ENCODE measurements at places on chromosomes 4 and X.

GRCh38 chrX:79259073-79259689 lies 108.0 kb downstream of the ITM2A start:
- peak; percentile 34 for DNase-seq

- no peak for DNase-seq
These were observed 47.2 kb downstream of the FGFBP1 start for GRCh38 chr4:15891312-15891711.

DNA sequence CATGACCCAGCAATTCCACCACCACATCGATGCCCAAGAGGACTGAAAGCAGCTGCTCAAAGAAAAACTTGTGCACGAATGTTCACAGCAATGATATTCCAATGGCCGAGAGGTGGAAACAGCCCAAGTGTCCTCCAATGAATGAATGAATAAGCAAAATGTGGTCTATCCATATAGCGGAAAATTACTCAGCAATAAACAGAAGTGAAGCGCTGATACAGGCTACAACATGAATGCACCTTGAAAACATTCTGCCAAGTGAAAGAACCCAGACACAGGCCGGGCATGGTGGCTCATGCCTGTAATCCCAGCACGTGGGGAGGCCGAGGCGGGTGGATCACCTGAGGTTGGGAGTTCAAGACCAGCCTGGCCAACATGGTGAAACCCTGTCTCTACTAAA lies 5.2 kb upstream of the SLC2A9 start:
- DNase-seq: no peak

- no peak for DNase-seq
These were observed 136.3 kb downstream of the AMMECR1 start for GRCh38 chrX:110181459-110182137.

DNA sequence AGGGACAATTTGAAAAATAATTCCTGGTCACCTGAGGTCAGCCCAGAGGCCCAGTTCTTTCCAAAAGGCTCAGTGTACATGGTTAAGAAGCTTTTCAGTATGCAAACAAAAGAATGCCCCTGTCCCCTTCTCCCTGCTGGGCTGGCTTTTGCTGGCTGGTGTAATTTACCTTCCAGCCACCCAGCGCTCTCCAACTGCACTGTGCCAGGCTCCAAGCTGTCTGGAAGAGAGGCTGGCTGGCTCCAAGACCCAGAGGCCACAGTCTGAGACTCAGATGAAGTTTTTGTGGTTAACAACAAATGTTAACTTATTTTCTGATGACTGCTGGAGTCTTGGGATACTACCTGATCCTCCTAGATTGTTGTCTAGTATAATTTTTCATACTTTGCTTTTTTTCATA lies 11.9 kb upstream of the KIT start:
- DNase-seq: no peak

DNA sequence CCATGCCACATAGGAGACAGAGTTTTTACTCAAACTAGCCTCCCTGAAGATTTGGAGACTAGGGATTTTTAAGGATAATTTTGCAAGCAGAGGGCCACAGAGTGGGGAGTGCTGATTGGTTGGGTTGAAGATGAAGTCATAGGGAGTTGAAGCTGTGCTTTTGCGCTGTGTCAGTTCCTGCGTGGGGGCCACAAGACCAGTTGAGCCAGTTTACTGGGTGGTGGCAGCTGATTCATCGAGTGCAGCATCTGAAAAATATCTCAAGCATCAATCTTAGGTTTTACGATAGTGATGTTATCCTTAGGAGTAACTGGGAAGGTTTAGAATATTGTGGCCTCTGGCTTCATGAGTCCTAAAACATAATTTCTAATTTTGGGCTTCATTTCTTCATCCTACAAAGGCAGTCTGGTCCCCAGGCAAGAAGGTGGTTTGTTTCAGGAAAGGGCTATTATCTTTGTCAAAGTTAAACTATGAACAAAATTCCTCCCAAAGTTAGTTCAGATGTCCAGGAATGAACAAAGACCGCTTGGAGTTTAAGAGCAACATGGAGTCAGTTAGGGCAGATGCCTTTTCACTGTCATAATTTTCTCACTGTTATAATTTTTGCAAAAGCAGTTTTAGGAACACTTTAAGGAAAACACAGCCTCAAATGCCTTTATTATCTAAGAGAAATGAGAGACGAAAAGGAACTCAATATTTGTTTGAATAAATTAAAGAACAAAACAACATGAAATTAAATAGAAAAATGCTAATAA lies 960.8 kb upstream of the PRKX start:
- no peak for DNase-seq

- DNase-seq: no peak
These were observed 616 bp downstream of the MAML3 start for GRCh38 chr4:140153419-140153717.

DNA sequence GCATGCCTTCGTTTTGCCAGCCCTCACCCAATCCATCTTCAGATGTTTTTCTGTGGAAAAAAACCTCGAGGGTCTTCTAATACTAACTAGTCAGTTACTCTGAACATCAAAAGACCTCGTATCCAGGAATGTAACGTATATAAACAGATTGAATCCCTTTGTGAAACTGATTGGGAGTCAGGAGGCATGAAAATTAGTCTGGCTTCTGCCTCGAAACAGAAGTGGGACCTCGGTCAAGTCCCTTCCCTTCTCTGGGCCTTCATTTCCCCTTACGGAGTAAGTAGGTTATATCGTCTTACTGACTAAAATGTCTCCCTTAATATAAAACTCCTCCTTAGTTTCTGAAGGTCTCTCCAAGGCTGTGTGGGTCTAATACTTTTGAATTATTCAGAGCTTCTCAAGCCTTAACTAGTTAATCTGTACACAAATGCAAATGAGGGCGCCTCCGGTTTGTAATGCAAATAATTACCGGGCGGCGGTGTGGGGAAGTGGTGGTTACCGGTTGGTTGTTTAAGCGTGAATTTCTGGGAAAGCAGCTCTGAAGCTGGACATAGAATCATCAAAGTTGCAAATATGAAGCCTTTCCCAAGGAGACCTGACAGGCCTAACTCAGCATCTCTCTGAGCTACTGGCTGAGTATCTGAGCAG lies 11.4 kb upstream of the NKRF start:
- DNase-seq: no peak

DNA sequence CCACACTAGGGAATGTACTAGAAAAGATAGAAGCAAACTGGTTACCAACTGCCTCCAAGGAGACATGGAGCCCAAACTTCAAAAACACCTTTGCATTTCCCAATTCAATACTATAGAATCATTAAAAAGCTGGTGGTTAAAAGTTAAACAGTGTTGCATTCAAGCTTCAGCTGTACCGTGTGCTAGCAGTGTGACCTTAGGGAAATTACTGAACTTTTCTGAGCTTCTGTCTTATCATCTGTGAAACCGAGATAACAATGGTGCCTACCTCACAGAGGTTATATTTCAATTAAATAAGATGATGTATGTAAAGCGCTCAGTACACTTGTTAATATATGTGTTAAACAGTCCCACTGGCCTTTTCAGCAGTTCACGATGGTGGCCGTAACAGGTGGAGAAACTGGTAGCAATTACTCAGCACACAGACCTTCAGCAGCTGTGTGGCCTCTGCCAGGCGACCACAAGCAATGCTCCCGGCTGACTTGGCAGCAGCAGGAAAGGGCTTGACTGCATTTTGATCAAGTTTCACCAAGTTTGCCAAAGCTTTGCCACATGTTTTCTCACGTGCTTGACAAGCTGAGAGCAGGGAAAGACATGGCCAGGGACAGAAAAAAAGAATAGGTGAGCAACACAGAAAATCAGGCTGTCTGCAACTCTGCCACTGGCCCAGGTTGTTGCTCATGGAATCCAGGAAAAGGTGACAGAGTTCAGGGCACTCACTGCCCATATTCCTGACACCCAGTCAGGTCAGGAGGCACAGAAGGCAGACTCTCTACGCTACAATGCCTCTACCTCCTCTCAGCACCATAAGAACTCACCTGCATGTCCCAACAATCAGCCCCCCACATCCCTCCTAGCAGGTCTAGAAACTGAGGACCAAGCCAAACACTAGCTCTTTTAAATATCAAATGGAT lies 72.1 kb downstream of the PARM1 start:
- no peak for DNase-seq

GRCh38 chrX:152151256-152151655 lies 12.9 kb upstream of the MAGEA10 start:
- no peak for DNase-seq

DNA sequence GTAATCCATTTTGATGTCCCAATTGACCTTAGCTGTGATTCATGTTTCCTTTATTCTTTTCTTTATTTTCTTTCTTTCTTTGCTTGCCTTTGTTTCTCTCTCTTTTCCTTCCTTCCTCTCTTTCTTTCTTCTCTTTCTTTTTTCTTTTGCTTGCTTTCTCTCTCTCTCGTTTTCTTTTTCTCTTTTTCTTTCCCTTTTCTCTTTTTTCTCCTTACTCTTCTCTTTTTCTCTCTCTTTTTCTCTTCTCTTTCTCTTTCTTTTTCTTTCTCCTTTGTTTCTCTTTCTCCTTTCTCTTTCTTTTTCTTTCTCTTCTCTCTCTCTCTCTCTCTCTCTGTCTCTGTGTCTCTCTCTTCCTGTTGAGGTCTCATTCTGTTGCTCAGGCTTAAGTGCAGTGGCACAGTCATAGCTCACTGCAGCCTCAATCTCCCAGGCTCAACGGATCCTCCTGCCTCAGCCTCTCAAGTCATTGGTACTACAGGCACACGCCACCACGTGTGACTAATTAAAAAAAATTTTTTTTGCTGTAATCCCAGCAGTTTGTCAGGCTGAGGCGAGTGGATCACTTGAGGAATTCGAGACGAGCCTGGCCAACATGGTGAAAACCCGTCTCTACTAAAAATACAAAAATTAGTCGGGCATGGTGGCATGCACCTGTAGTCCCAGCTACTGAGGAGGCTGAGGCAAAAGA lies 8.0 kb upstream of the DHRSX start:
- DNase-seq: no peak

GRCh38 chrX:85243761-85244449 lies at the start of the genes SATL1 and ZNF711:
TSS of gene SATL1 (minus strand) at chrX:85243779. CDS start at chrX:85108968, 134,811 bp downstream.
TSS of gene ZNF711 (plus strand) at chrX:85243991. CDS start at chrX:85247573, 3,582 bp downstream.
- peak; percentile 27 for DNase-seq

GRCh38 chrX:40015693-40016092 lies 82.1 kb downstream of the BCOR start:
- DNase-seq: no peak

DNA sequence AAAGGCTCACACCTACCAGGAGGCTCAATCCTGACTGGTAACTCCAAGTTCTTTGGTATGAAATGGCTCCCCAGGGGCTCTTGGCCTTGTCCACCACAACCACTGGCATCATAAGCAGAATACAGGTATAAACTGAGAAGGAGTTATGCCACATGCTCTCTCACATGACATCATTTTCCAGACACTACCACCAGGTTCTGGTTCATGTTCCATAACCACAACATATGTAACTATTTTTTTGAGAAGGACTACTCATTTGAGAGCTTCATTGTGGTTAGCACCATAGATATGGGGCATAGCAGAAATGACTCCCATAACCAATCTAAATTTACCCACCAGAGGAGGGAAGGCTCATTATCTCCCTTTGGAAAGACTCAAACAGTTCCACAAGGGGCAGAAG lies 19.6 kb downstream of the PRDM5 start:
- DNase-seq: no peak

All from stimulated activated CD8-positive, alpha-beta memory T cell treated with anti-CD3 and anti-CD28 coated beads, Interleukin-4, amount 100 ng/mL, for 48 hours (primary cell).